ENCODE measurements at places on chromosomes 13 and 19.

DNA sequence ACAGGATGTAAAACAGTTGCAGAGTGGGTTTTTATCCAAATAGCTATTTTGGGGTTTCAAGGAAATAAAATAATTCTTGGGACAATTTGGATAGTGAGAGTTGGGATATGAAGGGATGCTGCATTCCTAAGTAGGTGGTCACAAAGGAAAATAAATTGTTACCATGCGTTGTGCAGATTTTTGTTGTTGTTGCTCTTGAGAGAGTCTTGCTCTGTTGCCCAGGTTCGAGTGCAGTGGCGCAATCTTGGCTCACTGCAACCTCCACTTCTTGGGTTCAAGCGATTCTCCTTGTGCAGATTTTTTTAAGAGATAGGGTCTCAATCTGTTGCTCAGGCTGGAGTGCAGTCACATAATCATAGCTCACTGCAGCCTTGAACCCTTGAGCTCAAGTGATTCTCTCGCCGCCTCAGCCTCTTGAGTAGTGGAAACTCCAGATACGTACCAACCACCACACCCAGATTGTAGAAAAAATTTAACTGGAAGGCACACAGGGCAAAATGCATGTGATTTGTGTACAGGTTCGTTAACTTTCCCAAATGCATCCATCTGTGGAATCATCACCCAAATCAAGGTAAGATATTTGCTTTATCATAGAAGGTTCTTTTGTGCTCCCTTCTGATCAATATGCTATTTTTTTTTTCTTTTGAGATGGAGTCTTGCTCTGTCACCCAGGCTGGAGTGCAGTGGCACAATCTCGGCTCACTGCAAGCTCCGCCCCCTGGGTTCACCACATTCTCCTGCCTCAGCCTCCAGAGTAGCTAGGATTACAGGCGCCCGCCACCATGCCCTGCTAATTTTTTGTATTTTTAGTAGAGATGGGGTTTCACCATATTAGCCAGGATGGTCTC, 16.0 kb downstream of the SLC1A5 start:
- DNase-seq, result no peak

DNA sequence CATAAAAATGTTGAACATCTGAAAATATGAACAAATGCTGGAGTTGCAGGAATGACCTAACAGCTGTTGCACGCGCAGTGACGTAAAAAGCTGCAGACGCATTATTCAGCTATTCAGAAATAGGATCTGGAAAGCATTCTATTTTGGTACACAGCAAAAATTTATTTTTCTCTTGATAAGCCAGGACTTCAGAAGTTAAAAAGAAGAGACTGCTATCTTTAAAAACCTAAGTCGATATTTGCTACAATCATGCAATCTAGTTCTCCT, 36.9 kb upstream of the STARD13 start:
- no peak for DNase-seq

DNA sequence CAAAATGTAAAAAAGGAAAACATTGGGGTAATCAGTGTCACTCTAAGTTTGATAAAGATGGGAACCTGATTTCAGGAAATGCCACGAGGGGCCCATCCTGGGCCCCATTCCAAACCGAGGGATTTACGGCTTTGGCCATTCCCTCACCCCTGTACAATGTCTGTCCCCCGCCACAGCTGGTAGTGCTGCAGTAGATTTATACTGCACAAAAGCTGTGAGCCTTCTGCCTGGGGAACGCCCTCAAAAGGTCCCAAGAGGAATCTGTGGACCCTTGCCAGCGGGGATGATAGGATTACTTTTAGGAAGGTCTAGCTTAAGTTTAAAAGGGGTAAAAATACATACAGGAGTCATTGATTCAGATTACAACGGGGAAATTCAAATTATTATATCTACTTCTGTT, 173.4 kb upstream of the SGCG start:
- DNase-seq, result no peak

DNA sequence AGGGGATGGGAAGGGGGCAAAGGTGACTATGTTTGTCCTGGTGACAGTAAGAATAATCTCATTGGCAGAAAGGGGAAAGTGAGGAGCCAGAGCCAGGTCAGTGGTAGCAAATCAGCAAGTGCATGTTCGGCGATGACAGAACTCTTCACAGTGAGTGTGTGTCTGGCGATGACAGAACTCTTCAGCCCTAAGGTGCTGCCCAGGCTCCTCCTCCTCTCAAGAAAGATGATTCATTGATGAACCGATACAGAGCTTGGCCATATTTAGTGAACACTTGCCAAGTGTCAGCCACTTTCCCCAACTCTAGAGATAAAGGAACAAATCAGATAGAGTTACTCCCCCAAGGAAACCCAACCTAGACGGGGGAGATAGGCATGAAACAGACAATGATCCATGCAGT, 199.3 kb upstream of the UBL3 start:
- DNase-seq, result no peak

- DNase-seq, result no peak
Measured at GRCh38 chr19:51571599-51571998, 516 bp downstream of the ZNF175 start.

- DNase-seq, result no peak
Measured at GRCh38 chr13:63128716-63129115, 1713.1 kb upstream of the PCDH20 start.

DNA sequence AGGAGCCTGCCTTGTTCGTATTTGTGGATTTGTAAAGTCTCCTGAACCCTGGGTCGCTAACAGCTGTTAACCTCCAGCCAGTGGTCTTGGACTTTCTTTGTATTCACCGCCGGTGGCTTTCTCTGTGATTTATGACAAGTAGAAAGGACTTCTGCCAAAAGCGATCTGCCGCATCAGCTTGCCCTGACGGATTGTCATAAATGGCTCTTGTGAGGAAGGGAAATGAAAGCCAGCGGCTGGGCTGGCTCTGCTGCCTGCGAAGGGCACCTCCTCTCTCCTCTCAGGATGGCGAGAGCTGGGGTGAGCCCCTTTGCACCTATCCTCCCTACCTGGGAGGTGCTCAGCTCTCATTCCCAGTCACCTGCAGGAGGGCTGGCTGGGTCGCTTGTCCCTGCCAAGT, 25.6 kb downstream of the DHRS12 start:
- no peak for DNase-seq

DNA sequence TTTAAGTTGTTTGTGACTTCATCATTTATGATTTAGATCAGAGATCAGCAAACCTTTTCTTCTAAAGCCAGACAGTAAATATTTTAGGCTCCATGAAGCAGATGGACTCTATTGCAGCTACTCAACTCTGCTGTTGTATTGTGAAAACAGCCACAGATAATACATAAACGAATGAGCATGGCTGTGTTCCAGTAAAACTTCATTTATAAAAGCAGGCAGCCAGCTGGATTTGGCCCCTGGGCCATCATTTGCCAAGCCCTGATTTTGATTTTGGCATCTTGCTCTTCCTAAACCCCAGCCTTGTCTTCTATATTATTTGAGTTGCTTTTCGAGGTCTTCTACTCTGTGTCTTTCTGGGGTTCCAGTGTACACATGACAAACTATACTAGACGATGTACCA, 41.3 kb downstream of the RNASEH2B start:
- DNase-seq, result no peak

GRCh38 chr13:113784645-113785024, 25.6 kb downstream of the TMEM255B start:
- DNase-seq, result no peak

GRCh38 chr13:41229356-41229755, 34.0 kb downstream of the MTRF1 start:
- DNase-seq, result no peak

DNA sequence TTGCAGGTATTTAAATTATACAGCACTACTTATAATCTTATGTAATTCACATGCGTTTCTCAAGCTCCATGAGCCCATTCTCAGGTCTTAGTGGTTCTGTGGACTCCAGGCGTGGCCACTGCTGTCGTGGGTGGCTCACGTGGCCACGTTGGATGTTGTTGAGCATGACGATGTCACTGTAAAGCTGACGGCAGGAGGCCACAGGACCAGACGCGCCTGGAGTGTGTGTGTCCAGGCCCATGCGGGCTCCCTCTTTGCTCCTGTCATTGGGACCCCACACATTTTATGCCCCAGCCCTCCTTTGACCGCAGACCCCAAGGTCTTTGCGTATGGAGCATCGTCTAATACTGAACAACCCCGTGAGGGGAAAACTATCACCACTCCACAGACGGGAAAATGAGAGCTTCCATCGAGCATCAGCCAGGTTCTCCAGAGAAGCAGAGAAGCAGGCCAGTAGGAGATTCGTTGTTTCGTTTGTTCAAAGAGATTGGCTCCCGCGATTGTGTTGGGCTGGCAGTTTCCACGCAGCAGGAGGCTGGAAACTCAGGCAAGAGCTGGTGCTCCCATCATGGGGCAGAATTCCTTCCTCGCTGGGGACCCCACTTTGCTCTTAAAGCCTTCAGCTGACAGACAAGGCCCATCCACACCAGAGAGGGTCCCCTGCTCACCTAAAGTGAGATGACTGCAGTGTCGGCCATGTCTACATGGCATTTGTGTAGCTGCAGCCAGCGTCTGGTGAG, 129.3 kb upstream of the SPACA7 start:
- DNase-seq, result no peak

DNA sequence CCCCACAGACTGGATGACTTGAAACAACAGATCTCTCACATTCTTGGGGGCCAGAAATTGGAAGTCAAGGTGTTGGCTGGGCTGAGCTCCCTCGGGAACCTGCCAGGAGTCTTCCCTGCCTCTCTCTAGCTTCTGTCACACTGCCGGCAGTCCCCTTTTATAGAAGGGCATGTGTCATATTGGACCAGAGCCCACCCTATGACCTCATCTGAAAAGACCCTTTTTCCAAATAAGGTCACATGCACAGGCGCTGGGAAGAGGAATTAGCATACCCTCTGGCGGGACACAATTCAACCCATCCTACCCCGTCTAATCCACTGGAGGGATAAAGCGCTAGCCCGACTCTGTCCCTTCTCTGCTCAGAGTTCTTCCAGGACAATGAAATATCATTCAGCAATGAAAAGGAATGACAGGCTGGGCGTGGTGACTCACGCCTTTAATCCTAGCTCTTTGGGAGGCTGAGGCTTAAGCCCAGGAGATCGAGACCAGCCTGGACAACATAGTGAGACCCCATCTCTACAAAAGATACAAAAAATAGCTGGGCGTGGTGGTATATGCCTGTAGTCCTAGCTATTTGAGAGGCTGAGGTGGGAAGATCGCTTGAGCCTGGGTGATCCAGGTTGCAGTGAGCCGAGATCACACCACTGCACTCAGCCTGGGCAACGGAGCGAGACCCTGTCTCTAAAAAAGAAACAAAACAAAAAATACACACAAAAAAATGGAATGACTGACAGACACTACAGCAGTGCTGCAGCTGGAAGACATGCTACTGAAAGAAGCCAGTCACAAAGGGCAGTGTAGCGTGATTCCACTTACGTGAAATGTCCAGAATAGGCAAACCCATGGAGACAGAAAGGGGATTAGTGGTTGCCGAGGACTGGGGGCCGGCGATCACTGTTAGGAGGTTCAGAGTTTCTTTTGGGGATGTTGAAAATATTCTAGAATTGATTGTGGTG, 28.5 kb downstream of the MEIS3 start:
- no peak for DNase-seq

DNA sequence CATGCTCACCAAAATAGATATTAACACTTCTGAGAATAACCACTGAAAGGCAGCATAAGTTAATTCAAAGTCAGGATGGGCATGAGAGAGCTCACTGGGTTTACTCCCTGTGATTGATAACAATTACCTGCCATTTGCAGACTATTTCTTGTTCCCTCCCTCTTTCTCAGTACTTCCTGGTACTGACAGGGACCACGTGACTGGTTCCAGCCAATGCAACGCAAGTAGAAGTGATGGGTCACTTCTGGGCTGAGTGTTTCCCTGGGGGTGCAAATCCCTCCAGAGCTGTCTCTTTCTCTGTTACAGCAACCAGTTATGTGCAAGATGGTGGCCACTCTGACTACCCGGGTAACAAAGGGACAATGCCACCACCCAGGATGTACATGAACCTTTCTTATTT, 118.8 kb downstream of the EFNB2 start:
- no peak for DNase-seq

DNA sequence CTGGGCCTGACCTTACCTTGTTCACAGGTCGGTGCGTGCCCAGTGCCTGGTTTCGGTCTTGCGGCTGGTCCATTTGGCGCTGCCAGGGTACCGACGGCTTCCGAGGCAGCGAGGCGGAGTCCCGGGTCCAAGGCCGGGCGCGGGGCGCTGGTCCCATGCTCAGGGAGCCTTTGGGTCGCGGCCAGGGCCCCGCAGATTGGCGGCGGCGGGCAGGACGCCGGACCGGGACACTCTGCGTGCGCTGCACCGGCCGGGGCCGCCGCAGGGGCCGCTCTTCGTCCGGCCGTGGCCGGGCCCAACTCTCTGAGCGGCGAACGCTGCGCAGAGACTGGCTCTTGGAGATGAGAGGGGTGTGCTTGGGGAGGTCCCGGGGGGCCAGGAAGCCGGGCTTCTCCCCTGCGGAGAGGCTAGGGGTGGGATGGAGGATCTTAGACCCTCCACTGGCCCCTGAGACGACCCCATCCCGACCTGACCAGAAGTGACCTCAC, 3.4 kb upstream of the WIZ start:
- DNase-seq, result no peak

DNA sequence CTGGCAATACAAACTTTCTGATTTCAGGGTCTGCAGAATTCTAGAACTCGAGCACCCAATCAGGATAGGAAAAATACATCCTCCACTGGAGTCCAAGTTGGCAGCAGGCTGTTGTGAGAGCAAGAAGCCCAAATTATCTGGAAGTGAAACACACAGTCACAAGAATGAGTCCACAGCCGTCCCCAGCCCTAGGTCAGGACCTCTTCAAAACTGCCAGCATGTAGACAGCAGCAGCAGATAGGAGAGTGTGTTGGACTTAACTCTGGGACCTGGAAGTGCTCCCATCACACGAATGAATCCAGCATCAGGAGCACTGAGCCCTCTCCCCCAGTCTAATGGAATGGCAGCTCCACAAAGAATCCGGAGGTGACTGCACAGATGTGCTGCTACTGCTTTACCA, 420.7 kb downstream of the OXGR1 start:
- DNase-seq, result no peak
